Right kidney (tissue), 9 donors: ENCODE measurements at places on chromosomes 12 and 14.

GRCh38 chr12:47276621-47277309 lies 197.0 kb upstream of the AMIGO2 start:
- no peak for DNase-seq

- no peak for DNase-seq
Measured at GRCh38 chr14:52458721-52459085, 93.6 kb downstream of the TXNDC16 start.

- no peak for DNase-seq
Measured at GRCh38 chr12:124871297-124871696, 7.6 kb upstream of the SCARB1 start.

GRCh38 chr14:76350671-76351070 lies 25.3 kb upstream of the ESRRB start:
- DNase-seq: no peak

- no peak for DNase-seq
Measured at GRCh38 chr12:108151533-108152169, 22.6 kb downstream of the WSCD2 start.

- DNase-seq: no peak
Measured at GRCh38 chr14:69643430-69644200, 32.2 kb downstream of the SUSD6 start.

GRCh38 chr12:12845794-12846243 lies 32.7 kb downstream of the DDX47 start:
- no peak for DNase-seq

GRCh38 chr12:132218527-132218875 lies 74.2 kb downstream of the NOC4L start:
- no peak for DNase-seq

- DNase-seq: peak; percentile 30
Measured at GRCh38 chr14:22814941-22815713, at the start of gene SLC7A7. Gene SLC7A7 (minus strand): TSS chr14:22815435. CDS start chr14:22813398, 2,037 bp downstream.

- DNase-seq: no peak
Measured at GRCh38 chr12:61574339-61574738, 685.9 kb upstream of the USP15 start.

DNA sequence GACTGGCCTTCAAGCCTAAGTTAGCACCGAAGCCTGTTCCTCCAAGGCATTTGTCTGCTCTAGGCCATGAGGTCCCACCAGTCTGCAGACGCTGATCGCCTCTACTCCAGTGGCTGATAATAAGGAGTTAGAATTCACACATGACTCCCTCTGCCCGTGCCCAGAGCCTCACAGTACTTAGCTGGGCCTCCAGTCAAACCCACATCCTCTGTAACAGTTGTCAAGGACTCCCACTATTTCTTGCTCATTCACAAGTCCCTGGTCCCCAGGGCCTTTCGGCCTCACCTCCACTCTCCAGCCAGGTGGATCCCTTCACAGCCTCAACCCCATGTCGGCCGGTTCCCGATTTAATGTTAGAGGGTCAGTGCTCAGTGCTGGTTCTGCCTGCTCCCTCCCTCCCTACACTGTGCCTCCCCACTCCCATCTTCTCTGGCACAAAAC lies 6.3 kb upstream of the KRT5 start:
- DNase-seq: no peak

GRCh38 chr12:9253464-9253863 lies 45.3 kb upstream of the PZP start:
- no peak for DNase-seq

GRCh38 chr12:101782273-101782731 lies 43.0 kb upstream of the SYCP3 start:
- DNase-seq: no peak

DNA sequence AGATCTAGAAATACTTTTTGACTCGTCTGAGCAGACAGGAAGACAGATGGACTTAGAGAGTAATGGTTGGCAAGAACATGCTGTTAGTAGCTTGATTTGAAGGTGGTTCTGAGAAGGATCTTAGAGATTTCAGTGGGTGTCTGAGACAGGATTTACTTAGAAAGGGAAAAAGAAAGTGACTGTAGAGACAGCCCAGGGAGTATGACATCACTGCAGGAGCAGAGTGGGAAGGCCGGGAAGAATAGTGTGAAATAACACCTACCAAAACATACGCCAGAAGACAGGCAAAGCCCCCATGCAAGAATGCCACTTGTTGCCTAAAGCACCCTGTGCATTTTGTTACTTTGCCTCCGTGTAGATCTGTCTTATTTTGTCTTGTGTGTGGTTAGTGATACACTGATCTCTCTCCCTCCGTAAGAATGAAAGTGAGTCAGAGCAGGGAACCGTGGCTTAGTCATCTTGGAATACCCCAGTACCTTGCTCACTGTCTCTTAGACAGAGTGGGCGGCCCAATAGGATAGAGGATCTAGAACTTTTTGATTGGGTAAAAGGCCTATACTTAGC lies 161.3 kb upstream of the IFNG-AS1 start:
- peak; percentile 34 for DNase-seq

GRCh38 chr14:105063056-105063455 lies 2.2 kb downstream of the GPR132 start:
- no peak for DNase-seq

- DNase-seq: no peak
Measured at GRCh38 chr12:68831751-68832503, 23.9 kb downstream of the MDM2 start.

DNA sequence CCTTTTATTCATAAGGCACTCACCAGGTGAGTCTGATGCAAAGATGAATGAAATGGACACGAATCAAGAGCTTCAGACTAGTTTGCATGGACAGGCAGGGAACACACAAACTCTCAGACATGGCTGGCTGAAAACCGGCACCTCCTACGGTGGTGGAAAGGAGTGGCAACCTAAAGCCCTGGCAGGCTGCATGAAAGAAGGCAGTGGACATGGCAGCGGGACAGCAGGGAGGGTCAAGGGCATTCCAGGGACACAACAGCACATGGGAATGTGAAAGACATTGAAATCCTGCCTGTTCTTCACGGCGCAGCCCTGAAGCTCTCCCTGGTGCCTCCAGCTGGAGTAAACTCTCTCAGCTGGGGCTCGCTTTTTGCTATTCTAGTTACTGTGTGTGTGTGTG lies 16.6 kb upstream of the LRTM2 start:
- no peak for DNase-seq

DNA sequence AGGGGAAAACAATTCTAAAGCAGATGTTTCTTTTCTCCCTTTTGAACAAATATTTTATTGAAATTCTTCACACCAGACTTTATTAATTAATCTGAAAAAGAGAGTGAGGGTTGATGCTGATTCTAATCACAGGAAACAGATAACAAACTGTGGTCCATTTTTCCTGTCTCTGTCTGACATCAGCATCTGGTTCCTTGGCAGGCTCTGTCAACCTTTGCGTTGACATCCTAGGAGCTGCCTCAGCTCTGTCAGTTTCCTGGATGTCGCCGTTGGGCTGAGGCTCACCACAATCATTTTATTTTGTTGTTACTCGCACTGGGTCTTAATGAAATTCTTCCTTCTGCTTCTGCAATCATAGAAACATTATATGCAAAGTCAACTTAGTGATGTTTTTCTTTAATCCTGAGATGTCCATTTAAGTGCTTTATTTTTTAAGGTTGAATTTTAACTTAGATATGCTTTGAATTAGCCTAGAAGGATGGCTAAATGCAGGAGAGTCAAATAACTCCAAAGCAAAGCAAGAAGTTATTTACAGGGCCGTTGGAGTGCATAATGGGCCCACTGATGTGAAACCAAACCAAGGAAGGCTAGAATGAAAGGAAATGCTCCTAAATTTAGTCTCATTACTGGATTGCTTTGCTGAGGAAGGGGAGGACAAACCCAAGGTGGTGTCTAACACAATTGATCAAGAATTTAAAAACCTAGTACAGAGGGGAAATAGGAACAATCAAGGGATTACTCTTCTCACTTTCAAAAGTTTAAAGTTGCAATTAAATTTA lies 542.4 kb downstream of the FLRT2 start:
- DNase-seq: peak; percentile 30

DNA sequence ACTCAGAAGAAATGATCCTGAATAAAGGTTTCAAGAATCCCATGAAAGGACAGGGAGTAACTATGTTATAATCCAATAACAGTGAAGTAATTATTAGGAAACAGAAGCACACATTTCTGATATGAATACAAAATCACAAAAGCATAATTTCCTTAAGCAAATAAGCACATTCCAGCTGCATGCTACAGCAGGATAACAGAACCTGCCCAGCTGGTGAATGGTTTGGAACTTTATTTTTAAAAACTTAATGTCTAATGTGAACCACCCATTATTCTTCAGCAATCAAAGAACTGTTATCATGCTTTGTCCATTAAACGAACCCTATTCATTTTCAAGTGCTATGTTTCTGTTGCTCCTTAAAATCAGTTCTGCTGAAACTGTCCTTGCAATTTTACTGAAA lies 13.4 kb downstream of the SPTLC2 start:
- DNase-seq: no peak

DNA sequence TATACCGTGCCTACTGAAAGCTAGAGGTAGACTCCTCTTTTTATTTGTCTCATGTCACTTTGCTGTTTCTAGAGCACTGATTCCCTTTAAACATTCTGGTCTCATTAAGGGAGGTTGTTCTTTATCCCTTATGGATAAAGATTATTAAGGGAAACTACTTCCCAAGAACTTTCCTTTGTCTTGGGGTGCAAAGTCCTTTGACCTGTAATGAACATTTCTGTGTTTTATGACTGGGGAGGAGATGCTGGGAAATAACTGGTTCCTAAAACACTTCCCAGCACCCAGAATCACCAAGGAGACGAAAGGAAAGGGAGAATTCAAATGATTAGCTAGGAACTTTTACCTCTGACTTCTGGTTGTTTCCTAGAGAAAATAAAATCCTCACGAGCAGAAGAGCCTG lies 63.2 kb upstream of the ACTN1 start:
- DNase-seq: no peak

DNA sequence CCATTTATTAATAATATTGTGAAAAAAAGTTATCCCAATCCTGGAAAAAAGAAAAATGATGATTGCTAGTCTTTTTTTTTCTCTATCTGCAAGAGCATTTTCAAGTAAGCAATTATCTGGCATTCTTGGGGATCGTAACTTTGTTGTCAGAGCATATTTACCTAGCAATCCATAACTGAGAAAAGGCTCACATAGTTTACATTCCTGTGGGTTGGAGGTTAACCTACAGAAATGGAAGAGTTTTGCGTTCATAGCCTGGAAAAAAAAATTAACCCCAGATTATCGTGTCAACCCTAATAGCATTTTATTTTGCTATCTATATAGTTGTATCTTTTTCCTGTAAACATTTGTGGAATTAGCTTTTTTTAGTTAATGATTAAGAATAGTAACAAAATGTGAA lies 292.3 kb downstream of the DAD1 start:
- no peak for DNase-seq

GRCh38 chr12:21786041-21786531 lies 11.6 kb upstream of the KCNJ8 start:
- DNase-seq: no peak

DNA sequence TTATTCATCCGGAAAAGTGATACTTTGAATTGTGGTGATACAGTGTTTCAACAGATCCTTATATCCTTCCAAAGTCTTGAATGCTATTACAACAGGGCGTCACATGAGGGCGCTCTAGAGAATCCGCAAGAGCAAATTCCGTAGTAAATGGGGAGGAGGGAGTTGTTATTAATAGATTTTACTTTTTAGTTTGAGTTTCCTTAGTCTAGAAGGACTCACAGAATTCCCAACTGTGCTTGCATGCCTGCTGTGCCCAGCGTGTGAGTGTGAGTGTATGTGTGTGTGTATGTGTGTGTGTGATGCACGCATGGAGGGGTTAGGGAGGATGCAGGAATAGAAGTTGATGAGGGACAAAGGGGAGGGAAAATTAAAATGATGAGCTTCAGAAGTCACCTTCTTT lies 375.3 kb downstream of the C12orf75 start:
- no peak for DNase-seq

DNA sequence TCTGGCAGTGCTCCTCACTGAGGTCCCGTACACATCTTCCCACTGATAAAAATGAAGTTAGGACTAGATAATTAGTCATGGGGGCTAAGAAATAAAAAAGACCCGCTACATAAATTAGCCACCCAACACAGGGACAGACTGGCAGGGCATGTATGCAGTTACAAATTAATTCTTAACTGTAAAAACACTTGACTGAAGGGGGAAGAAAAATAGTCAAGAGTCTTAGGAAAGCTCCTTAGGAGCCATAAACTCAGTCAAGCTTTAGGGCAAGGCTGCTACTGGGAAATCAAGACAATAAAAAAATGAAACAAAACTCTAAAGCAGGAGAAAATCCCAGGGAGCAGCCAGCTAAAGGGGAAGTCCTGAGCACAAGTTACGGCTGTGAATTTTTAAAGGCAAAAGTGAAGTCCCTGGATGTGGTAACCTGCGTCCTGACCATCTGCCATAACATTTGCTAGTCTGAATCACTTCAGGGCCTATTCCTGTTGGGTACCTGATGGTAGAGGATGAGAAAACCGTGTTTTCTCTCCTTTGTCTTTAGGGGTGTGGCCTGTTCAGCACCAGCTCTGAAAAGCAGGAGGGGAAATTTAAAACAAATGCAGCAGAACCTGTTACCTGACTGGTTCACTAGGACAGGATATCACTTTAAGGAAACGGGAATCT lies 7.5 kb upstream of the NPFF start:
- no peak for DNase-seq

GRCh38 chr14:100857923-100858837 lies 32.3 kb downstream of the MEG3 start:
- DNase-seq: no peak

DNA sequence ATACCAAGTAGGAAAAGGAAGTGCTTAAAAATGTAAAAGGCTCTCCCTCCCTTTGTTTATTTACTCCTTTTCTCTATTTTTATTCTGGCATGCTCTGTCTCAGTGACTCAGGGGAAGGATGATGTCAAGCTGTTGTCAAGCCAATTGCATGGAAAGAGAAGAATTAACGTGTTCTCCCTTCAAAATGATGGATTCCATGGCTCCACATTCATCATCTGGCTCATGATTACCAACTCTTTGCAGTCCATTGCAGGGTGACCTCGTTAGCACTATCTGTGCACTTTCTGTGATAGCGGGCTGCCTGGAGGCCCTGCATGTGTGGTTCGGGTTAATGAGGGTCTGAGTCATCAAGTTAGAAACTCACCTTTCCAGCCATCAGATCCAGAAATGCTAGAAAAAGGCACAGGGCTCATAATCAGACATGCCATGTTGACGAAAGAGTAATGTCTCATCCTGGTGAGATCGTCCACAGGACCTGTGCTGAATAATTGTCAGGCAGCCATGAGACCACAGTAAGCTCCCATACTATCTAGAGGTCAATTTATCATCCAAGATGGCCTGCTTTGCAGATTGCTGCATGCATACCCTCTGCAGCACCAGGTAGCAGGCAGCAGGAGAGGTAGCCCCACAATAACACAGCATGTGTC lies 79.2 kb upstream of the BTG1 start:
- no peak for DNase-seq

- no peak for DNase-seq
Measured at GRCh38 chr12:32995623-32996022, 99.0 kb upstream of the PKP2 start.

- no peak for DNase-seq
Measured at GRCh38 chr14:24900269-24901100, 149.5 kb downstream of the STXBP6 start.

- DNase-seq: no peak
Measured at GRCh38 chr14:66401449-66402095, 84.6 kb upstream of the CCDC196 start.

GRCh38 chr12:112938751-112939150 lies 477 bp downstream of the OAS3 start:
- no peak for DNase-seq
